Left kidney (tissue), 8 donors: ENCODE measurements at places on chromosomes 1 and 21.
A peak's percentile ranks its signal among the peaks of the same experiment; 100 is the strongest.

DNA sequence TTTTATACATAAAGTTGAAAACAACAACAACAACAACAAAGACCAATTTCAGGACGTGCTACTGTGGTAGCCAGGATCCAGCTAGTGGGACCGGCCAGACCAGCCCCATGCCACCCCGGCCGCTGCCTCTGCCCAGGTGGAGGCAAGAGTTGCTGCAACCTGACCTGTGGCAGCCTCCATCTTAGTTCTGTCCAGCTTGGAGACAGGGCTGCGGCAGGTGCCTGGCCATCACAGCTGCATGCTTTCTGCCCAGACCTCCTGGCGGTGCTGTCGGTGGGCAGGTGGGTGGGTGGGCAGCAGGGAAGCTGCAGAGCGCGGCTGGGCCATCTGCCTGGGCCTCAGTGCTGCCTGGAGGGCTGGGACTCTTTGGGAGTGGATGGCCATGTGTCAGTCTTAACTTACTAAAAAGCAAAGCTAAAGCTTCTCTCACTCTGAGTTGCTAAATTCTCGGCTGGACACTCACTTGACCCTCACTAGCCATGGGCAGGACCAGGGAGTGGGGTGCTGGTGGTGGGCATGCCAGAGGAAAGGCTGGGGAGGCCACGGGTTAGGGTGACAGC is 38.6 kb downstream of the KIAA1614 start:
- DNase-seq: no peak

GRCh38 chr1:200693327-200693726 is 23.6 kb upstream of the DDX59 start:
- no peak for DNase-seq

DNA sequence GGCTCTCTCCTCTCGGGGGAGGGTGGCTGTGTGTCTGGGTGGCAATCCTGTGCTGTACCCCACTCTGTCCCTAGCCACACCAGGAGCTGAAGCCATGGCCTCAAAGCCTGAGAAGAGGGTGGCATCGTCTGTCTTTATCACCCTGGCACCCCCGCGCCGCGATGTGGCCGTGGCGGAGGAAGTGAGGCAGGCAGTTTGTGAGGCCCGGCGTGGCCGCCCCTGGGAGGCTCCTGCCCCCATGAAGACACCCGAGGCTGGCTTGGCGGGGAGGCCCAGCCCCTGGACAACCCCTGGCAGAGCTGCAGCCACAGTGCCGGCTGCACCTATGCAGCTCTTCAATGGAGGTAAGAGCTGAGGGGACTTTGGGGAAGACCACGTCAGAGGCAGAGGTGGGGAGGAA is 6.3 kb downstream of the FBLIM1 start:
- no peak for DNase-seq

DNA sequence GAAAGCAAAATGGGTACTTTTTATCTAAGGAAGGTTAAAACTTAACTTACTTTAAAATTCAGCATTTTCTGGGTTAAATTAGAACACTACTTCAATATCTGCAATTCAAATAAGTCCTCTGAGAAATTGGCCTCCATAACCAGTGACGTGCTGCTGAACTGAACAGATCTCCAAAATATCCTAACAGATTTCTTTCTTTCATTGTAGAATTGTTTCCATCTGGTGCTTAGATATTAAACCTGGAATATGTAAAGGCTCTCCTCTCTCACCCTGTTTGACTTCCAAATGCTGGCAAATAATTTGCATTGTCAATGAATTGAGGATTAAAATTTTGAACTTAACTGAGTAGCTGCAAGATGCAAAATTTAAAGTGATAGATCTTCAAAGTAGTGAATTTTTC is 316.9 kb upstream of the CXADR start:
- no peak for DNase-seq

- DNase-seq: peak; percentile 96
These were observed at the start of gene DNAJB4 for GRCh38 chr1:78004719-78005447. Gene DNAJB4, plus strand, starts transcription at chr1:78004939. Its CDS starts 172 bp downstream, at chr1:78005111.

- peak; percentile 6 for DNase-seq
These were observed 1.1 kb upstream of the GTF2B start for GRCh38 chr1:88892357-88892877.

DNA sequence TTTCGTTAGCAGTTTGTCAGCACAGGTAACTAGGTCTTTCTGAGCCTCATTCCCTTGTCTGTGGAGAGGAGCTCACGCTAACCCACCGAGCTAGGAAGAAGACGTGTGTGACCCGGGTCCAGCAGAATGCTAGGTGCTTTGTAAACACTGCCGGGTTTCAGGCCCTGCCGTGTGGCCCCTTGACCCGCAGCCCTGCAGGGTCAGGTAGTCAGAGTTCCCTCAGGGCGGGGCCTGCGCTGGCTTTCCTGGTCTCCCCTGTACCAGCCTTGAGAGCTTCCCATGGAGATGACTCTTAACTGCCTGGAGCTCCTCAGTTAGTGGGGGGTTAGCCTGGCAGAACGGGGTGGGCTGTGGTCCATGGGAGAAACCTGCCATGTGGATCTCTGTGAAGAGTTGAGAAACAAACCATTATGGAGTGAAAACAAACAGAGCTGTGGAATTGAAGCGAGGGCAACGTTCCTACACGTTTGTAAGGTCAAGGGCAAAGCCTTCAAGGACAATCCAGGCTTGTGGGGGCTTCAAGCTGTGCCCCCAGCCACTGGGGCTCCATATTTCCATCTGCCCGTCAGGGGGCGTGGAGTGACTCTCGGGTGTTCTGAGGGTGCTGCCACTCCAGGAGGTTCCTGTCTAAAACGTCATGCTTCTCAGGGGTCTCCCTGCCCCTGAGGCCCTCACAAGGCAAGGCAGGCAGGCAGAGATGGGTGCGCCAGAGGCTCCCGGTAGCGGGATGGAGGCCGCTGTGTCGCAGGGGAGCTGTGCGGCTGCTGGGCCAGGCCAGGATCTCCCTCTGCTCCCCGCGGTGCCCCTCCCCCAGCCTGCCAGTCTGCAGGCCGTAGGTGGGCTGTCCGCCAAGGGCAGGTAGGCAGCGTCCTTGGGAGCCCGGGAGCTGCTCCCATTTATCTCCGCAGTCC is 23.8 kb downstream of the LHX4 start:
- no peak for DNase-seq

GRCh38 chr1:35461966-35462651 is 95.1 kb downstream of the KIAA0319L start:
- DNase-seq: no peak

- peak; percentile 55 for DNase-seq
These were observed 529 bp downstream of the MPZL1 start for GRCh38 chr1:167722152-167722869.

GRCh38 chr1:177181280-177181630 is 10.5 kb downstream of the BRINP2 start:
- DNase-seq: no peak

GRCh38 chr1:192378276-192378675 is 61.5 kb downstream of the RGS21 start:
- DNase-seq: no peak

DNA sequence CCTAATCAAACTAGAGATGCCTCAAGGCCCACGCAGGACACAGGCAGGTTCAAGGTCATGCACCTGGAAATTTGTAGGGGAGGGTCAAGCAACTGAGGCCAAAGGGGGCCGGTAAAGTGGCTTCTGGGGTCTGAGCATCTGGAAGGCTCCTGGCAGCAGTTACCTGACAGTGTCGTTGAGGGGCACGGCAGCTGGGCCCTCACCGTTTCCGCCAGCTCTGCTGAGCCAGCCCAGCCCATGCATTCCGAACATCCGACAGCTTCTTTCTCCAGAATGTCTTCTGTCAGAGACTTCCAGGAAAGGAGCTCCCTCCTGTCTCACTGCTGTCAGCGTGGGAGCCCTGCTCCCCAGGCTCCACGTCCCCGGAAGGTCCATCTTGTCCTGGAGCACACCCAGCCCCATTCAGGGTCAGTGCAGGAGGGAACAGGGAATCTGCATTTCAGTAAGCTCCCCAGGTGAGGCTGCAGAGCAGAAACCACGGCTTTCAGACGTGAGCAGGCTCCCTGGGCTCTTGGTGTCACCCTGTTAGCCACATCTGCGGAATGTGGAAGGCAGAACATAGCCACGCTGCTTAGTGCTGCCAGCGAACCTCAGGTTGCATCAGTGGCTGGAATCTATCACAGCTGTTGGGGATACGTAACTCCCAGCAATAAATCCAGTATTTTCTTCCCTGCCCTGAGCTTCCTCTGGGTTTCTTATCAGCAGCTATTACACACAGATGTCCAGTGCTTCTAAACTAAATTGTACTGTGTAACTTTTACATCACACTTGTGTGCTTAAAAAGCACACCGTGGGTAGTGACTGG is 36.3 kb upstream of the FAM3B start:
- DNase-seq: no peak

DNA sequence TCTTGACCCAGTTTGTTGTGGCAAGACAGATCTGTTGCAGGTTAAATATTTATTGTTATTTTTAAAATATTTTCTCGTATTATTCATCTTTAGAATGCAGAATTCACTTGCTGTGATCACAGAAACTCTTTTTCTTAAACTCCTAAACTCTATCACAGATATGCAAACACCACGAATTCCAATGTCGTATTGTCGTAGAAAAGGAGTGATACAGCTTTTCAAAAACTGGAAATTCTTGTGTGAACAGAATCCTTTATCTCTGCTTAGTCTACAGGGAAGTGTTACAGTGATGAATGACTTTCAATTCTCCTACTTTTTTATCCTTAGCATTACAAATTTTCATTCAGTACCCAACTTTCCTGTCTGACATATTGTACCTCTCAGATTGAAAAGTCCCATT is 1329.5 kb upstream of the B3GALT2 start:
- no peak for DNase-seq

DNA sequence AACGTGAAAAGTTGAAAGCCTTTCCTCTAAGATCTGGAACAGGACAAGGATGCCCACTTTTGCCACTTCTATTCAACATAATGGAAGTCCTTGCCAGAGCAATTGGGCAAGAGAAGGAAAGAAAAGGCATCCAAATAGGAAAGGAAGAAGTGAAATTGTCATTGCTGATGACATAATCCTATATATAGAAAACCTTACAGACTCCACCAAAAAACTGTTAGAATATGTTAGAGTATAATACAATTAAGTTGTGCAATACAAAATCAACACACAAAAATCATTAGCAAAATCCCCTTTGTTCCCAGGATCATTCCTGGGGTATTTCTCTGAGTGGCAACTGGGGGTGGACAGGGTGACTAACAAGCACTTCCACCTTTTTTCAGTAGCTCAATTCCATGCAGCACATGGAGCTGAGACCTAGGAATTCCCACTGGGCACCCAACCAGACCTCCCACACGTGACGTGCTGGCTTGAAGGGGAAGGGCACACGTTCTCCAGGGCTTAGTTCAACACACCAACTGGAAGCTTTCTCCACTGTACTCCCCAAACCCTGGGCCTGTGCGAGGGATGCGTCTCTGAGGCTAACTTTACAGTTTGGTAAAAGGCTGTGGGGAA is 9.6 kb downstream of the STUM start:
- DNase-seq: no peak

DNA sequence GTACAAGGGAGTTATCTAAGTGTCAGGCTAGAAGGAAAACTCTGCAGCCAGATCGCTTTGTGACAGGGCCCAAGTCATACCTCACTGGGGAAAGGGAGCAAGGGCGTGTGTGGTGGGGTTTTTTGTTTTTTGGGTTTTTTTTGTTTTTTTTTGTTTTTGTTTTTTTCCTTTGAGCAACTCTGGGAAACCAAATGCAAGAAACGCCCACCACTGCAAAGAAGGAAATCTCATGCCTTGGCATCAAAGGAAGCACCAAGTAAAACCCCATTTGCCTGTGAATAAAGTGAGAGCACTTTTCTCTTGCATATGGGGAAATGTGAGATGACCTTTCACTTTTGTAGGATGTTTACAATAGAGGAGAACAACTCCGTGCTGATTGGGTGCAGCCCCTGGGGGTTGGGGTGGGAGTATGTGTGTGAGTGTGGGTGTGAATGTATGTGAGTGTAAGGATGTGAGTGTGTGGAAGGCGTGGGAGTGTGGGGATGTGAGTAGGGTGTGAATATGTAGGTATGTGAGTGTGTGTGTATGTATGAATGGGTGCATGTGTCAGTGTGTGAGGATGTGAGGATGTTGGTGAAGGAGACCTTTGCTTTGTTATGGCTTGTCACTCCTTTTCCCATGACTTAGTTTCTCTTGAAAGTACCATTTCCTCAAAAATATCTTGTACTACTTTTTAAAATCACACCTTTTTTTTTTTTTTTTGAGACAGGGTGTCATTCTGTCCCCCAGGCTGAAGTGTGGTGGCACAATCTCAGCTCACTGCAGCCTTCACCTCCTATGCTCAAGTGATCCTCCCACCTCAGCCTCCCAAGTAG is 34.6 kb downstream of the IL12RB2 start:
- DNase-seq: no peak

DNA sequence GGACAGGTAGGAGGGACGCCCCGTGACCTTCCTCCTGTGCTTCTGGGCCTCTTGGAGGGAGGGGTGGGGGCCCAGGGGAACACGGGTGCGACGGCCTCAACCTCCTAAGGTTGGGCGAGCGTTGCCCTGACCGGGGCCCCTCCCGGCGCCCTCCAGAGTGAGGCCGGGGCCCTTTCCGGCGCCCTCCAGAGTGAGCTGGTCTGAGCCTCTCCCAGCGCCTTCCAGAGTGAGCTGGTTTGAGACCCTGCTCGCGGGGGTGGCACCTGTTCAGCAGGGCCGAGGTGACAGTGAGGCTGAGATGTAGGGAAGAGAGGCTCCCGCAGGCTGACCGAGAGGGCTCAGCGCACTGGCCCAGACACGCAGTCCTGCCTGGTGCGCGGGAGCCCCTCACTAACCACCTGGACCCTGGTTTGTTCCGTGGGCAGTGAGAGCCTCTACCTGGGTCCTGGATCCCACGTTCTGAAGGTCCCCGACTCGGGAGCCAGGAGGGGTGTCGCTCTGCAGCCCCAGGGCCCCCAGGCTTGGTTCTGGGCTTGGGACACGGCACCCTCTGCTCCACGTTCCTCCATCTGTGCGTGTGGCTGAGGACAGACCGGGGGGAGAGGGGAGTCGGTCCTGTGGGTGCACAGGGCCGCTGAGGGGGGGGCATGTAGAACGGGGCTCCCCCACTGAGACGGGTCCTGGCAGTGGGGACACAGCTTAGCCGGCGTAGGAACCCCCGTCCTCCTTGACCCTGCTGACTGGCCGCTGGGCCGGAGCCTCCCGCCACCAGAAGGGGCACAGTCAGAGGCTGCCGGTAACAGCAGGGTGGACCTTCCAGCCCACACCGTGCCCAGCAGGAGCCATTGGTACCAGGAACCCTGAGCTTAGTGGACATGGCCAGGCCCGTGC is 1.4 kb downstream of the COL6A1 start:
- DNase-seq: peak; percentile 26

GRCh38 chr1:184390889-184391288 is 4.1 kb downstream of the C1orf21 start:
- no peak for DNase-seq
